ENCODE measurements at places on chromosomes 11 and 22.

GRCh38 chr22:47225080-47225930 lies 462.9 kb downstream of the TBC1D22A start:
- no peak for DNase-seq

- no peak for DNase-seq
These were observed 1.5 kb downstream of the NDUFS8 start for GRCh38 chr11:68032003-68032402.

- DNase-seq = no peak
These were observed 25.6 kb downstream of the PARVG start for GRCh38 chr22:44206330-44206645.

DNA sequence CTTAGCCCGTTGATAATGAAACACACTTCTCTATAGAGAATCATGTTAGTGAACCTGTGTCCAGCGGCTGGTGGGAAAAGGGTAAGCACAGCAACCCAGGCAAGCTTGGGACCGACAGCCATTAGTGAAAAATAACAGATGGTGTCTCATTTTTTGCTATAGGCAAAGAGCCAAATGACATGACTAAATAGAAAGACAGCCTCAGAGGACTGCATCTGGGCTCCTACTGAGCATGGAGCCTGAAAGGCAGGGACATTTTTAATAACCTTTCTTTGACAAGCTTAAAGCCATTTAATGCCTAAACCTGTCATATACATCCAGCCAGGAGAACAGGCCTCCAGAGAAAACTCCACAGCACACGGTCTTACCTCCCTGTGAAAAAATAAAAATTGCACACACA lies 67.0 kb downstream of the FANCF start:
- peak; percentile 6 for DNase-seq

- DNase-seq = no peak
These were observed 180.8 kb upstream of the CCDC179 start for GRCh38 chr11:23041001-23041503.

GRCh38 chr22:41885116-41885515 lies 29.8 kb downstream of the SHISA8 start:
- no peak for DNase-seq

DNA sequence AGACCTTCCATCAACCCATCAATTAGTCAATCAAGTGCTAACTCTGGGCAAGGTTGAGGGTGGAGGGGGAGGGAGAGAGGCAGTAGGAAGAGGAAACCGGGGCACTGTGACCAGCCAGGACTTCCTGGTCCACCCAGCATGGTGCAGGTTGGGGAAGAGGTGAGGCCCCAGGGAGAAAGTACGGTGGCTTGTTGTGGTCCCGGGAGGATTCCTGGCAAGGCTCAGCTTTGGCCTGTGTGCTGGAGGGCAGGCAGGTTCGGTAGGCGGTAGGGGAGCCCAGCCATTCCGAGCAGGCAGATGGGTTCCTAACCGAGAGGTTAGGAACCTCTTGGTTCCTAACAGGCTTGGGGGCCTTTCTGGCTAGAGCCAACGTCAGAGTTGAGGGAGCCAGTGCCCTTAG lies 10.8 kb downstream of the ST14 start:
- no peak for DNase-seq

DNA sequence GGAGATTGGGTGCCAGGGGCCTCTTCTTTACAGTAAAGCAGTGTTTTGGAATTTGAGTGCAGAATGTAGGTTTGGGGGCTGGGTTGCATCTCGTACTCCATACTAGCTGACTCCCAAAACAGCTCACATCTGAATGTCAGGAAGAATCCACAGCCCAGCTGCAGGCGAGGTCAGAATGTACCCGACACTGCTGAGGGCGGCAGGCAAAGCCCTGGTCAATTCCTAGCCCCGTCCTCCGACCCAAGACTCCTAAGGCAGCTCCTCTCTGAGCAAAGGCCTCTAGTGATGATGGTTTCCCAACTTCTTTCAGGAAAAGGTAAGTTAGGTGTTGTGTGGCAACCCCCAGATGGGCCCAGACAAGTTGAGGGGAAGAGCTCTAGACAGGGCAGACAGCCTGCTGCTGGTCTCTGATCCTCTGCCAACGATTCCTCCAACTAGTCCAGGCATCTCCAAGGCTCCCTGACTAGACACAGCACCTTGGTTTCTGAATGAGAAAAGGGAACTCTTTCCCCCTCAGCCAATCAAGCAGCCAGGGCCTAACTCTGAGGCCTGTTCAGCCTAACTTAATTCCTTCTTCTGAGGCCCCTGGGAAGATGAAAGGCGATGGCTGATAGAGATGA lies 8.6 kb downstream of the LARGE2 start:
- no peak for DNase-seq

- no peak for DNase-seq
These were observed 8.2 kb downstream of the ZNF70 start for GRCh38 chr22:23742505-23743264.

DNA sequence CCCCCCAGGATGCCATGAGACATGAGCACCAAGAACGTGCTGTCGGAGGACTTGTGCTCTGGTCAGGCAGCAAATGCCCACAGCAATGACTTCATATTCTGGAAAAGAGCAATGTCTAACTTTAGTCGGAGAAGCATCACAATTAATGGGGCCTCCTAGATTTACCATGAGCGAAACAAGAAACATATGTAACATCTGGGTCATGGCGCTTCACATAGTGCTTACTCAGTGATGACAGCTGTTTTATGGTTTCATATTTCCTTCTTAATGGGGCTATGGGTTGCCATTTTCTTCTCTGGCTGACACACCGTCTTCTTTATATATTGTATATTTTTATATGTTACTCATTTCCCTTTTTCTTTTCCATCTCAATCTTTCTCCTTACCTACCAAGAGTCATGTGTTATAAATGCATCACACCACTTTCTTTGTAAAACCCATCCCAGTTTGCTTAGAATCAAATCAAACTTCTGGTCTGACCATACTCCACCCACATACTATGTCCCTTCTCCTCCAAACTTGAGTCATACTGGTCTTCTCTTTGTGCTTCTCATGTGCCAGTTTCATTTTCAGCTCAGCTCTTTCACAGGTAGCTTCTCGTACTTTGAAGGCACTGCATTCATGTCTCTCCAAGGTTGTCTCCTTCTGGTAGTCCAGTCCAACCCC lies 9.4 kb upstream of the CASP12 start:
- peak; percentile 77 for DNase-seq

DNA sequence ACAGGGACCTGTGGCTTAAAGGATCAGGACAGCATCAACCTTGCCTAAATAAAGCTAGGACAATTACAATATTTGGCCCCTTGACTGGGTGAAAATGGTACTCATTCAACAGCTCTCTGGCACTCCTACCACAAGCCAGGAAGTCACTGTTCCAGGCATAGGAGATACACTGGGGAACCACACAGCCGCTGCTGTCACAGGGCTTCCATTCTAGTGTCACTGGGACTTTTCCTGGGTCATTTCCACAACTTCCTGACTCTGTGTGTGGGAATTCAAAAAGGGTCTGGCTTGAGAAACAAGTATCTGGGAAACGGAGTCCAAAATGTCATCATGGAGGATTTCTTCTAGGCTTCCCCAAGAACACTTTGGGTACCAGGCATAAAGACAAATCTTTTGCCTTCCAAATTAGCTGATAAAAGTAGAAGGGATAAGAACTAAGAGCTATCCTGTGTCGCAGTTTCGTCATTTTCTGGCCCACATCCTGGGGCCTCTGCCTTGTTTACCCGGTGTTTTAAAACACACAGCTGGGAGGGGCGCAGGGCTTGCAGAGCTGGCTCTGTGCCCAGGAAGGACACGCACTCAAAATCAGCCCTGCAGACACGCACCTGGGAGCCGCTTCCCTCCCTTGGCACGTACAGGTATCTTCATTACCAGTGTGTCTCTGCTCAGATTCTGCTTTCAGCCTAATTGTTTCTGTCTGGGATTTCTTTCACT lies 38.0 kb downstream of the TMEM45B start:
- peak; percentile 46 for DNase-seq

GRCh38 chr22:24232725-24233124 lies 12.2 kb downstream of the GGT5 start:
- DNase-seq = no peak

DNA sequence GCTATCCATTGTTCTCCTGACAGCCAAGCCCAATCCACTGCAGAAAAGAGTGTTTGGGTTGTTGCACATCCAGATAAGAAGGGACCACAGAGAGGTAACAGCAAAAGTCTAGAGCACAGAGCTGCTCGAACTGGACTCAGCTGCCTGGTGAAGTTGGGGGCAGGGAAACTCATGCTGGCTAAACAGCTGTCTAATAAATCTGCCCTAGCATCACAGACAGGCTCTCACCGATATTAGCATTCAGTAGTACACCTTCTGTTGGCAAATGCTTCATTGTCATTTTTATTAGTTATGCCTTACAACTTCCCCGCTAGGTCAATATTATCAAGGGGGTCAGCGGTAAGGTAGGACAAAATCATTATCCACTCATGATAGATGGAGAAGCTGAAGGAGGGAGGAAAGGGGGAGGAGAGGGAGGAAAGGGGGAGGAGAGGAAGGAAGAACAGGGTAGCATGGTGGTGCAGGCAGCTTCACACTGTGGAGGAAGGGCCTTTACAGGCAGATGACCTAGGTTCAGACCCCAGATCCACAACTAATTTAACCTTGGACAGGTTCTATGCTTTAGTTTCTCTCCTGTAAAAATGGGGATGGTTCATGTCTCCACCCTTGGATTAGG lies 102.7 kb downstream of the LARGE1 start:
- no peak for DNase-seq

GRCh38 chr11:120027546-120028180 lies 110.2 kb downstream of the TRIM29 start:
- DNase-seq = no peak

DNA sequence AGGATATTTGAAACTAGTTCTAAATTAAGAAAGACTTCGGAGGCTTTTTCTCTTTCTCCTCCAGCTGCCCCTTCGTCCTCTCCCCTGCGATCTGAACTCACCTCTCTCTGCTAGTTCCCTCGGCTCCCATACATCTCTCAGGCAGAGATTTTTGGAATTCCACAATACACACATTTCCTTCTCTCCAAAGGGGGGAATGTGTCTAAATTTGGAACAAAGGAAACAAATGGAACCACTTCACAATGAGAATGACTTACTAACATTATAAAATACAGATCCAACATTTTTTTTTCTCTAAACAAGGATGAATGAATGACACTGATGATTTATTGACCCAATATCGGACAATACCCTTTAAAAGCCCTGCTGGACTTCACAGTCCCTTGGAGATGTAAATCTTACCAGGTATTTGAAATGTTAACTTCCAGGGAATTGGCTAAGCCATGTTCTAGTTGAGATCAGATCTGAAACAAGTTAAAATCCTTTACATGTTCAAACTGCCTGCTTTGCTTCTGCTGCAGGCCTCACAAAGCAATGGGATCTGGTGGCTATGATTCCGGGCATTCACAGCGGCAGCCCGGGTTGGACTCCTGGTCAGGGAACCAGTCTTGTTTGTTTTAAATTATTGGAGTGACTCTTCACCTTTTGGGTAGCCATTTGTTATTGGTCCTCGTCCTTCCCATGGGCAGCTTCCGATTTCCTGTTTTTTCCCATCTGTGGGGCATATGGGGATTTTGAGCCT lies 20.5 kb upstream of the GSTP1 start:
- no peak for DNase-seq

- no peak for DNase-seq
These were observed 5.3 kb downstream of the CSF2RB start for GRCh38 chr22:36918586-36919284.

DNA sequence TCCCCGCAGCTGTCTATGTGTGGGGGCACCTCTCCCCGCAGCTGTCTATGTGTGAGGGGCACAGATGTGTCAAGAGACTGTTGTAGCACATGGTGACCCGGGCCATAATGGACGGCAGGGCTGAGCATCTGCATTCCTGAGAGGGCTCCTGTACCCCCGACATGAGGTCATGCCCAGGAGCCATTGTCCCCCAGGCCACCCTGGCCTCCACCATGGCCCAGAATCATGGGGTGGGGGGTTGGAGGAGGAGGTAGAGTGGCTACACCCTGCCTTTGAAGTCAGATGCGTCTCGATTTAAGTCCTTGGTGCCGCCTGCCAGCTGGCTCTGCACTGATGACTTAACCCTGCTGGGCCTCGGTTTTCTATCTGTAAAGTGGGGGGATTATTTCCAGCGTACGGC lies 49.1 kb downstream of the ARHGAP8 start:
- DNase-seq = no peak

DNA sequence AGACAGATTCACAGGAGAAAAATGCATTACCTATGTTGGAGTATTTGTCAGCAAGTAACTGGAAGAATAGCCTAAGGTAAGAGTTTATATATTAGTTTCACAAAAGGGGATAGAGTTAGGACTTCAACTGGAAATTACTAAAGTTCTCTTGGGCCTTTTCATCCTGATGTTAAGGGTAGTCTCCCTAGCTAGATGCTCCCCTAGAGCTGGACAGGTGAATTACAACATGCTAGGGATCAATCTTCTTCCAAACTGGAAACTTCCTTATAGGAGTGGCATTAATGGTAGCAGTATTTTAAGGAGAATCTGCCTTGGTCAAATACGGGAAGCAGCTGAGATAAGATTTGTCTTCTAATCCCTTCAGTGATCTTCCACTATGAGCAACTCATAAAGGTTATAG lies 632.8 kb upstream of the RAG2 start:
- DNase-seq = no peak

DNA sequence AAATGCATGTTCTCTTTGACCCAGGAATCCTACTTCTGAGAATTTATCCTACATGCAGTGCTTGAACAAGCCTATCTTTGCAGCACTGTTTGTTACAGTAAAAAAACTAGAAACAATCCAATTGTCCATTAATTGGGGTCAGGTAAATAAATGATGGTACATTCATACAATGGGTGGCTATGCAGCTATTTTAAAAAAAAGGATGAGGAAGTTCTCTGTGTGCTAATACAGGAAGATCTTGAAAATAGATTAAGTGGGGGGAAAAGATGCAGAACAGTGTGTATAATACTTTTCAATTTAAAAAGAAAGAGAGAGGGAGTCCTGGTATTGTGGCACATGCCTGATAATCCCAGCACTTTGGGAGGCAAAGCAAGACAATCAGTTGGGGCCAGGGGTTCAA lies 9.5 kb upstream of the CREB3L1 start:
- no peak for DNase-seq

DNA sequence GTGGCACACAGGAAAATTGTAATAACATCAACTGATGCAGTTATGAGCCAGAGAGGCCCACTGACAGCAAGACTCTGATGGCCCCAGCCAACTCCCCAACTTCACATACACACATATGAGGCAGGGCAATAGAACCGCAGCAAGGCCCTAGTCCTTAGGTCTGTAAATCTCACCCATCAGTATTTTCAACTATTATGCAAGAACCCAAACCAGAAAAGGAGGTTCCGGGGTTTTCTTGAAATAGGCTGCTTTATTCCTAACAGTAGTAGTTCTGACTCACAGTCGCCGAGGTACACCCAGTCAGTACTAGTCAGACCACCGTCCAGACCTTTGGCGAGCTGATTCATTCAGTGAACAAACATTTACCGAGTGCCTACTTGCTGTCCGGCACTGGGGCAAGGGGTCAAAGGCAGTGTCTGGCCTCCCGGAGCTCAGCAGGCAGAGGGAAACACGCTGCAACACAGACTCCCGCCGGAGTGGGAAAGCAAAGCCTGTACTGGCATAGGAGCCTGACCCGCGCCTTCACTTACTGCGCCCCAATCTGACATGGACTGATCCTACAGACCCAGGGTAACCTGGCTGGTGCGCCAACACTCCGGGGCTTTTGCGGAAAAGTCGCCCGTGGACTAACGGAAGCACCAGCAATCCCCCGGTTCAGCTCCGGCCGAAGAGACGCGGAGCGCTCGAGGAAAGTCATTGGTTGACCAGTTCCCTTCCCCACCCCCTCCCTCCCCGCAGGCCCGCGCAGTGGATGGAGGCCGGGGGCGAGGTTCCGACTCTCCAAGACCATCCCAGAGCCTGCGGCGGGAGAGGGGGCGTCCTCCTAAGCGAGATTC lies 1.3 kb downstream of the PLEKHA7 start:
- peak; percentile 93 for DNase-seq
